ENCODE measurements at places on chromosomes 3 and 15.

GRCh38 chr3:48187579-48188265 is 495 bp downstream of the CDC25A start:
- no peak for DNase-seq

GRCh38 chr3:143309705-143310104 is 190.1 kb downstream of the CHST2 start:
- DNase-seq: no peak

DNA sequence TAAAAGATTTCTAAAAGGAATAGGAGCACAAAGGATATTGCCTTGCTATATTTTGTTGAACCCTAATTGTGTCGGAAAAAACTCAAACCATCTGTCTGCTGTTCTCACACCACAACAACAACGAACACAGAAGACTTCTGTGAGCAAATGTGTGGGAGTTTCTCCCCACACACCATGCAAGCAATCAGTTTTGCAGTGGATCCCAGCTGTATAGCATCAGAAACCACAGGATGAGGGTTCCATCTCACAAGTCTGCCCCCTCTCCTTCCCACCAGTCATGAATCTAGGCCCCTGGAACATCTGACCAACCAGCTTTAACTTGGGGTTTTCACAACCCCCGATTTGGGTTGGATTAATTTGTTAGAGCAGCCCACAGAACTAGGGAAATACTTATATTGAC is 91.3 kb upstream of the SLC4A7 start:
- DNase-seq: no peak

DNA sequence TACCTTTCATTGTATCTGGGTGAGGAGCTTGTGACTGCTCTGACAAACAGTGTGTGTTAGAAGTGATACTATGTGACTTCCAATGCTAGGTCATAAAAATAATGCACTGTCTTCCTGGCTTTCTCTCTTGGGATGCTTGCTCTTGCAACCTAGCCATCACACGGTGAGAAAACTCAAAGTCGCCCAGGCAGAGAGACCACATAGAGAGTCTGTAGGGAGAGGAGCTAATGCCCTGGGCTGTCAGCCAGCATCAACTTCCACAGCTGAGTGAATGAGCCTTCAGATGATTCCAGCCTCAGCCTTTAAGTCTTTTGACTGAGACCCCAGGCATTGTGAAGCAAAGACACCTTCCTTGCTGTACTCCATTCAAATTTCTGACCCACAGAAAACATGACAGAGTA is 220.6 kb upstream of the SGO1 start:
- no peak for DNase-seq
